ENCODE measurements at places on chromosomes 16 and 17.

DNA sequence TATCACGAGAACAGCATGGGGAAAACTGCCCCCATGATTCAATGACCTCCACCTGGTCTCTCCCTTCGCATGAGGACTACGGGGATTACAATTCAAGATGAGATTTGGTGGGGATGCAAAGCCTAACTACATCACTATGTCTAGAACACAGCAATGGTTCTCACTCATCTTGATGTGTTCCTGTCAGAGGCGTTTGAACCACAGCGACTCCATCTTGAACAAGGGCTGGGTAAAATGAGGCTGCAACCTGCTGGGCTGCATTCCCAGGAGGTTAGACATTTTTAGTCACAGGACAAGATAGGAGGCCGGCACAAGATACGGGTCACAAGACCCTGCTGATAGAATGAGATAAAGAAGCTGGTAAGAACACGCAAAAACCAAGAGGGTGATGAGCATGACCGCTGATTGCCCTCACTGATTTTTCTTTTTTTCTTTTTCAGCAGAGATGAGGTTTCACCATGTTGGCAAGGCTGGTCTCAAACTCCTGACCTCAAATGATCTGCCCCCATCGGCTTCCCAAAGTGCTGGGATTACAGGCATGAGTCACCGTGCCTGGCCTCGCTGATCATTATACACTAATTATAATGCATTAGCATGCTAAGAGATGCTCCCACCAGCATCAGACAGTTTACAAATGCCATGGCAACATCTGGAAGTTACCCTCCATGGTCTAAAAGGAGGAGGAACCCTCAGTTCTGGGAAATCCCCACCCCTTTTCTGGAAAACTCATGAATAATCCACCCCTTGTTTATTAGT lies 3.0 kb upstream of the PPY start:
- no peak for DNase-seq

DNA sequence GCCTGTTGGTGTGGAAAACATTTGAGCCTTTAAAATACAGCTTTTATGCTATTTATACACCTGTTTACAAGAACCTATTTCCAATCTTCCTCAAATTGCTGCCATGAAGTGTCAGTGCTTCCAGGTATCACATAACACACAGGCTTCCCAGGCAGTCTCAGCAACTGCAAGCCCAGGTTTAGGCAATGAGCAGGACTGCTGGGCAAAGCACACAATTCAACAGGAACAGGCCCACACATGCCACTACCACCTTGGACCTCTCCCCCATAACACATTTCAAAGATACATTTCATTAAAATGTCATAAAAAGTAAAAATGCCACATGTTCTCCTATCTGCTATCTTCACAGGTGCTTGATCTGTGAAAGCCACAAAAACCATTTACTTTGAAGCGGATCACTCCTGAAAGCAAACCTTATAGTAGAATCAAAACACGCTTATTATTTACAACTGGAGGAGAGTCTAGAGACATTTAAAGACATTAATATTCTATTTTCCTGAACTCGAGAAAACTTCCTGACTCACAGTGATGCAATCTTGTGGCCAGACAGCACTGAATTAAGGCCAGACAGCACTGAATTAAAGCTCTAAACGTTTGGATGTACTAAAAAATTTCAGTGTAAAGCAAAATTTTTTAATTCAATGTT lies 31.5 kb downstream of the ANKFY1 start:
- DNase-seq: peak; percentile 17

DNA sequence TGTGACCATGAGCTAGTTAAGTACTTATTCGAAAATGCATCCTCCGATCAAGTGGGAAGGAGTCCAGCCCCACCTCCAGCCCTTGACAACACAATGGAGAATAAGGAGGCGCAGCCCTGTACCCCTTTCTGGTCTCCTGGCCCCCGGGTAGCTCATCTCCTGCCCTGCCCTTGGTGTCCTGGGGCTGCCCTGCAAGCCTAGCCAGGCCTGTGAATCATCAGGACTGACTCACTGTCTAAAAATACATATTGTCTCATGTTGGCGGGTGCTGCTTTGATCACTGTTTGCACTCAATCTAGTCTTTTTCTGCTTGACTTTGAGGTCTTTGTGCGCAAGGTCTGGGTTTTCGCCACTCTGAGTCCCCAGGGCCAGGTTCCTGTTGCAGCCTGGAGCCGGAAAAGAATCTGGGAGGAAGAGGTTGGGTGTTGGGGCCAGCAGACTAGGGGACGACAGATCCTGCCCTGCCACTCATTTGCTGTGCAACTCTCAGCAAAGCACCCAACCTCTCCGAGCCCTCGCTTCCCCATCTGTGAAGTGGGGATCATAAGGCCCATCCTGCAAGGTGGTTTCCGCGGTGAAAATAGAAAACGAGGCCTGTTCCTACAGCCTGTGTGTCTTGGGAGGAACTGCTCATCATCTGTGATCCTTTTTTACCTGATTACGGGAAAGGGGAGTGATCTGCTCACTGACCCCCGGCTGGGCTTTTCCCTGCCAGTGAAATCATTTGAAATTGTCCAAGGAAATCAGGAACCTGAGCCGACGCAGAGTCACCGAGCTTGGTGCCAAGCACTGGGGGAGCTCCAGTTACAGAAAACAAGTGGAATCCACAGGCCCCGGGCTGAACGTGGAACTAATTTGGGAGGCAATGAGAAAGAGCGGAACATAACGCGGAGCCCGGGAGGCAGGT lies 230.4 kb downstream of the PARN start:
- DNase-seq: no peak

GRCh38 chr17:2709183-2709661 lies 2.3 kb downstream of the CLUH start:
- DNase-seq: no peak

- no peak for DNase-seq
Observed at GRCh38 chr16:2611499-2611862, 70.8 kb upstream of the KCTD5 start.
